Mucosa of descending colon (tissue), 3 donors: ENCODE measurements at places on chromosomes 7 and 10.

- no peak for DNase-seq
Observed at GRCh38 chr10:72690071-72690755, 1.7 kb upstream of the MCU start.

DNA sequence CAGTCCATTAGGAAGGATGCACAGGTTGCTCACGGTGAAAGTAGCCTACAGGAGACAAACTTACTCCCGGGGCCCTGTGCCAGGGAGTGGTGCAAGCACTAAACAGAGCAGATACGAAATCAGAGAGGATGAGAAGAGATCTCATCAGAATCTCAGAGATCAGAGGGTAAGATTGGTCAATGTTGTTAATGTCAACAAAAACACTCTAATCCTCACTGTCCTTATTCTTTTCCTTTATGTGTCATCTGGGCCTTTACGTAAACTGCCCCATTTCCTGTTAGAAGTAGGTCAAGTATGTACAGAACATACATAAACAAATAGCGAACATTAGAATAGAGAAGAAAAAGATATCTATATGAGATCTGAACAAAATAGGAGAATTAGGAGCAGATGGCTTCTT lies 163.1 kb downstream of the PPP1R17 start:
- no peak for DNase-seq

GRCh38 chr7:97466071-97466470 lies 265.8 kb upstream of the TAC1 start:
- no peak for DNase-seq

DNA sequence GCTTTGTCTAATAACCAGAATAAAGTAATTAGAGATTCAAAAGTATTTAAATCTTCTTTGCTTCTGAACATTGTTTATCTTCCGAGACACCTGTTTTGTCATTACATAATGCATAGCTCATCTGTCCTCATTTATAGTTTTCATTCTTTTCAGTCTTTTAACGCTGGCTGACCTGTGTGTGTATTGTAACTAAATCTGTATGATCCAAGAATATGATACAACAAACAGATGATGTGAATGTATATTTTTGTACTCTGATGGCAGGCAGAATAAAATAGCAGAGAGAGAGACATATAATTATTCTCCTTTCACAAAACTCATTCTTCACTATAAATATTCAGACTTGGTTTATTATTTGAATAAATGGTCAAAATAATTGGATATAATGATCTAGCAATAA lies 80.6 kb downstream of the ORC5 start:
- DNase-seq, result no peak

DNA sequence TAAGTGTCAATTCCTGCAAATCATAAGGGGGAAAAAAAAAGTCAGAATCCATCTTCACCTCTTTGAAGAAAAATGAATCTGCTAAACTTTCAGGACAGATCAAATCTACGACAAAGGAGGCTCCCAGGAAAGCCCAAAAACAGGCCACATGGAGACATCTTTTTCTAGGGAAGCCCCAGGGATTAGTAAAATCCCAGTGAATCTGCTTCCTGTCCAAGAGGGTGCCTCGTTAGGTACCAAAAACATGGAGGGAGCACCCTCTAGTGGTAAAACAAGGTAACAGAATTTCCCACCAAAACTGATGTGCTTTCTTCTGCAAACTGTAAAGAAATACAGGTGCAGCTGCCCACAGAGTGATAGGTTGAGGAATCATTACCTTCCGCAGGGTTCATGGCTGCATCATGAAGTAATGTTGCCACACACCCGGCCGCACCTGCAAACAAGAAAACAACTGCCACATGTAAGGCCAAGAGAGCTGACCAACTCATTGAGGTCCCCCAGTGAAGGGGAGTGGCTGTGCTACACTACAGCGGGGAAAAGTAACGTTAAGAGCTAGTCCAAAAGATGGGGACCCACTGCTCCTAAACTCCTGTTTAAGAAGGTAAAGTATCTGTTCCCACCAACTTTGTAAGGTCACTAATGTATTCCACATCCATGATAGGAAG lies 7.9 kb downstream of the SLC25A28 start:
- DNase-seq, result no peak

DNA sequence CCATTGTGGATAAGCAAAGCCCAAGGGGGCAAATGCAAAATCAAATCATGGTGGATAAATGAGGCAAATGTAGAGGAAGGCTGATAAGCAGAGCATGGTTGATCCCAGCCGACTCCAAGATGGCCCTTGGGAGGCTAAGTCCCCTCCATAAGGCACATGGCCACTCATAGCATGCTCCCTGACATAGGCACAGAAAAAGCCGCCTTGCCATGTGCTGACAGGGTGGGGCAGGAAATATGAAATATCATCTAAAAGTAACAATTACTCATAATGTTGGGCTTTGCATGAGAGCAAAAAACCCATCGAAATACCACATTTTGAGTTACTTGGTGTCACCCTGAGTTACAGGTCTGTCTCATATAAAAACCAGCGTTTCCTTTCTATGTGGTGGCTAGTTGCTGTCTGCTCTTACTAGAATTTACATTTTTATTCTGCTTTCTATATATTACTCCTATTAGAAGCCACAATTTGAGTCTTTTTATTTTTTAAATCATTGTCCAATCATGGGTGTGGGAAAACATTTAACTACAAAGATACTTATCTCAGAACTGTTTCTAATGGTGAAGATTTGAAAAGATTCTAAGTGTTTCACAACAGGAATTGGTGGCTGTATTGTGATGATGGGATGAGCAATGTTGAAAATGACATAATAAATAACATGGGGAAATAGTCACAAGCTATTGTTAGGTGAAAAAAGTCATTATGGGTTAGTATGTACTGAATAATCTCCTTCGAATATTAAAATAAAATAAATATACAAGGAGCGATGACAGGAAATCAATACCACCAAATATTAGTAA lies 102.7 kb downstream of the CUBN start:
- DNase-seq, result no peak

DNA sequence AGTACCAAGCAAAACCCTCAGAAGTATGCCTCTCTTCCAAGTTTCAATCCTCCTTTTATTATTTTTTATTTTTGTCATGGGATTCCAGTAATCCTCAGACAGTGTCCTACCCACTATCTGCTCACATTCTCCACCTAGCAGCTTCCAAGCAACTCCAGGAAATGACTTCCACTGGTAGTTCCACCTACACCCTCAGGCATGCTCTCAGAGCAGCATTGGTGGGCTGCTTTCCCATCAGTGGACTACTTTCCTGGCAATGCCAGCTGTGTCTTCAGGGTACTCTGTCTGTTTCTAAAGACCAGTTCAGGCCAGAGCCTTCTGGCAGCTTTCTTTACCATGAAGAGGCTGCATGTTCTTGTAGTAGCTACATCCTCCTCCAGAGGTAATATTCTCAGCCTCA lies 244.0 kb downstream of the HGF start:
- no peak for DNase-seq

GRCh38 chr10:20274571-20274970 lies 458.3 kb downstream of the PLXDC2 start:
- no peak for DNase-seq

GRCh38 chr10:71852355-71852937 lies 1.4 kb upstream of the PSAP start:
- peak; percentile 53 for DNase-seq

- DNase-seq, result no peak
Observed at GRCh38 chr10:14904316-14904732, 25.7 kb downstream of the SUV39H2 start.

GRCh38 chr7:154672659-154673415 lies 330.1 kb downstream of the PAXIP1 start:
- DNase-seq, result no peak

GRCh38 chr10:61452151-61452651 lies 980 bp downstream of the TMEM26 start:
- DNase-seq, result no peak

DNA sequence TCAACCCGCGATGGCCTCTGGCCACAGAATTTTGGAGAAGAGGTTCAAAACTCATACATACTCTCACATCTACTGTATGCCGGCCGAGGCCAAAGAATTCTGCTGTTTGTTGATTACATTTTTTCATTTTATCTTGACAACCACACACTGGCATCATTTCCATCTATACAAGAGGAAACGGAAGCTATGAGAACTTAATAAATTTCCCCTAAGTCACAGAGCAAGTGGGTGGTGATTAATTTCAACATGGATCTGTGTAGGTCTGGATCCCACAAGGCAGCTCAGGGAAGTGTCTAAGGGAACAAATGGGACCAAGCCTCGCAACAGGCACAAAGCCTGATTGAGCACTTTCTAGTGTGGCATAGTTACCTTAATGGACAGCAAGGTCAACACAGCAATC lies 18.0 kb downstream of the ELMO1 start:
- no peak for DNase-seq

GRCh38 chr7:32958046-32959025 lies 1.1 kb downstream of the FKBP9 start:
- DNase-seq, result peak; percentile 68

- DNase-seq, result no peak
Observed at GRCh38 chr7:45221896-45222604, 64.5 kb downstream of the RAMP3 start.

GRCh38 chr7:68458010-68458908 lies 1140.0 kb upstream of the AUTS2 start:
- no peak for DNase-seq

DNA sequence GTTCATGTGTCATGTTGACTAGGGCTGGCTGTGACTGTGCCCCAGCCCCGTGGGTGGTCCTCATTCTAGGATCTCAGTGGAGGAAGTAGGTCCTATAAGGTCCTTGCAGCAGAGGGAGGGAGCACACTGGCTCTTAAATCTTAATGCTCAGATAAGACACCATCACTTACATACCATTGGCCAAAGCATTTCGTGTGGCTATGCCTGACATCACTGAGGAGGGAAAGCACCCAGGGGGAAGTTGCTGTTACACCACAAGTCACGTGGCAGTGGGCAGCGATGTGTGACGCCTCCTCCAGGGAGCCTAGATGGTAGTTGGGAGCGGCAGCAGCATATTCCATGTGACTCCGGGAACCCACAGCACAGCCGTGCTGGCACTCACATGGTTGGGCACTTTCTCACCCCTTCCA lies 224.7 kb upstream of the SH2B2 start:
- no peak for DNase-seq

- DNase-seq, result no peak
Observed at GRCh38 chr7:30734497-30734896, 17.4 kb upstream of the INMT start.

DNA sequence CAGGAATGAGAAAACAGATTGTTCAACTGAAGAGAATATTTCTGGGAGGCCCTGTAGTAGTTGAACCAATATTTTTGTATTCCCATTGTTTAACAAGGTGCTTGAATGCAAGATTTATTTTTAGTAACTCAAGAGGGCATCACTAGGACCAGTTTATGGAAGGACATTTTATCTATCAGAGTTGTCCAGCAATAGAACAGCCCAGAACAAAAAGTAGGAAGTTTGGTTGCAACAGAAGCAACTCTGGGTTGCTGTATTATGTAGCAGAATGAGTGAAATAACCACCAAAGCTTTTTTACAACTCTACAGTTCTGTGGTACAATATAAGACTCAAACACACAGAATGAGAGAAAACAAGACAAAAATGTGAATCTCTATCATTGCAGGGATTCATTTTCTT lies 34.7 kb downstream of the CPED1 start:
- DNase-seq, result no peak

- DNase-seq, result no peak
Observed at GRCh38 chr10:3701491-3701890, 83.5 kb downstream of the KLF6 start.

DNA sequence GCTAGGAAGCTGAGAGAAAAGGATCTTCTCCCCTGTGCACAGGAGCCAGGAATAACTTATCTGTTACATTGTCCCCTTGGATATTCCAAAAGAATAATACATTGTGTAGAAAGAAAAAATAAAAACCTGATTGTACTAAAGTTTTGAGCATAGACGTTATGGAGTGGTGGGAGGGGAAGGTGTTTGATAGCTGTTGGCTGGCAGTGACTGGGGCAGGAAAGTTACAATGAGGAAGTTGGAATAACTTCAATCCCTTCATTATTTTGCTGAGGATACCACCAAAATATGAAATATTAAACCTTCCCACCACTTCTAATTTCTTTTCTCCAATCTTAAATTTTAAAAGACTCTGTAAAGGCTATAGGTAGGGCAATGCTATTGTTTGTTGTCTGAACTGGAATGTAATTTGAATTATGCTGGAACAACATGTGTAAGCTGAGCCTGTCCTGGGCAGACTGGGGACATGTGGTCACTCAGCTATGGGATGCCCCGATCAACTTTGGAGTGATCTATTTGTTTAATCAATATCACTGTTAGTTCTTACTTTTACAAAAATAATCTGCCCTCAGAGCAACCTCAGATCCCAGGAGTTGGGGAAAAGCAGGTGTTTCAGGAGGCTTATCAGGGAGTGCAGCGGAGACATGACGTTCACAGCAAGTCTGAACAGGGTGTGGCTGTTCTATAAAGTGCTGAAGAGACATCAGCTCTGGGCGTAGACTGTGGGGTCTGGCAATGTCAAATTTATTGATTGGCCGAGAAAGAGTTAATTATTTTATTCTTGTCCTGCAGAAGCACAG lies 20.8 kb downstream of the CYP3A43 start:
- DNase-seq, result no peak
